ENCODE measurements at places on chromosomes 13 and 19.

DNA sequence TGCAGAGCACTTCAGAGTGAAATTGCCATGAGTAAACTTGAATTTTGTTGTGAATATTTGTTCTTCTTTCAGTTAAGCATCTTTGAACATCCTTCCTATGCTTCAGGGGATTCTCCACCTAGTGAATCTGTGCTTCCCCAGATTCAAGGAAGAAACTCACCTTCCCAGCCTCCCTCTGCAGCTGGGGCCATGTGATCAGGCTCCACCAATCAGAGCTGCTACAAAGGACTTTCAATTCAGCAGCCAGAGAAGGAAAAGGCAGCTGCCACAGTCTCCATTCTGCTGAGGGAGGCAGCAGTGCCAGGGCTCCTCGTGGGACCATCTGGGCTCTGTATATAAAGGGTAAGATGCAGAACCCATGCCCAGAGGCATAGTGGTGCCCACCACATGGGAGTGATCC is 89.7 kb upstream of the SIAH3 start:
- no peak for DNase-seq

DNA sequence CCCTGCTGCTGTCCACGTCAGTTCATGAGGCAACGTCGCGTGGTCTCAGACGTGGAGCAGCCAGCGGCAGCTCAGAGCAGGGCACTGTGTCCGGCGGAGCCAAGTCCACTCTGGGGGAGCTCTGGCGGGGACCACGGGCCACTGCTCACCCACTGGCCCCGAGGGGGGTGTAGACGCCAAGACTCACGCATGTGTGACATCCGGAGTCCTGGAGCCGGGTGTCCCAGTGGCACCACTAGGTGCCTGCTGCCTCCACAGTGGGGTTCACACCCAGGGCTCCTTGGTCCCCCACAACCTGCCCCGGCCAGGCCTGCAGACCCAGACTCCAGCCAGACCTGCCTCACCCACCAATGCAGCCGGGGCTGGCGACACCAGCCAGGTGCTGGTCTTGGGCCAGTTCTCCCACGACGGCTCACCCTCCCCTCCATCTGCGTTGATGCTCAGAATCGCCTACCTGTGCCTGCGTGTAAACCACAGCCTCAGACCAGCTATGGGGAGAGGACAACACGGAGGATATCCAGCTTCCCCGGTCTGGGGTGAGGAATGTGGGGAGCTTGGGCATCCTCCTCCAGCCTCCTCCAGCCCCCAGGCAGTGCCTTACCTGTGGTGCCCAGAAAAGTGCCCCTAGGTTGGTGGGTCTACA is 6.6 kb downstream of the FSTL3 start:
- no peak for DNase-seq

DNA sequence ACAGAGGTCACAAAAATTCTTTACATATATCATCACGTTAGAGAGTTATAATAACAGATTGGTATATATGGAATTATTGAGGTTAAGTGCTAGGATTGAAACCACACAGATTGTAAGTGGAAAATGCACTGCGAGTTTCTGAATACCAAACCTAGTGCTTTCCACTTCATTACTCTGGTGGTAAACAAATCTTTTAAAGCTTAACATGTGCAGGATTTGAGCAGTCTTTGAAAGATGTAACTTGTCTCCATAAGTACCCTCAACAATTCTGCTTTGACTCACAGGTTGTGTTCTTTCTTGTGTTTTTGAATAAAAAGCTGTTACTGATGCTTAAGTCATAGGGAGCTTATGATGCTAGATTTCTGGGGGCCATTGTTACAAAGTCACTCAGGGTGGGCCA is 314.7 kb upstream of the DACH1 start:
- no peak for DNase-seq

DNA sequence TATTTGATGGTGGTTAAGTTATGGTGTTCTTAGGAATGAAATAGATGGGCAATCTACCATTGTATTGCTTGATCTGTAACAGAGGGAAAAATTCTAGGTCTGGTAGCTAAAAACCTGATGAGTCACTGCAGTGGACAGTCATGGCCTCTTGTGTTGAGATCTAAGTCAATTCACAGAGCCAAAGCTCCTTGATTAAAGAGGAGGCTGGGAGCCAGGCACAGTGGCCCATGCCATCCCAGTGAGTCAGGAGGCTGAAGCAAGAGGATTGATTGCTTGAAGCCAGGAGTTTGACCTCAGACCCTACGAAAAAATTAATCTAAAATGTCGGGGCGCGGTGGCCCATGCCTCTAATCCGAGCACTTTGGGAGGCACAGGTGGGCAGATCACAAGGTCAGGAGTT is 67.1 kb upstream of the KPNA3 start:
- DNase-seq: no peak

- peak; percentile 50 for DNase-seq
Observed at GRCh38 chr19:2034729-2035589, 16.1 kb downstream of the MKNK2 start.

DNA sequence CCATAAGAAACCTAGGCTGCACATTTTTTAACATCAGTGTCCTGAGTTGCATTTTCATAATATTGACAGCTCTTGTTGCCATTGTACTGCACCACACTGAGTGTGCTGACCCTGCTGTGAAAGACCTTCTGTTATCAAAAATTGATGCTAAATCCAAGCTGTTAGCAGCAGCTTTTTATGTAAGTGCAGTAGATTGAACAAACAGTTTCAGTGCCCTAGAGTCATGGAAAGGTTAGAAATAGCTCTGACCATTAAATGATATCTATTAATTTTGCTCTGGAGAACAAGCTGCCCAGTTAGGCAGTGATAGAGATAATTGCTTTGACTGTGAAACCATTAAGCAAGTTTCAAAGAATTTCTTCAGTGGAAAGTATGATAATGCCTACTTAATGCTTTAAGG is 1289.2 kb upstream of the PCDH20 start:
- DNase-seq: peak; percentile 67

- DNase-seq: no peak
Observed at GRCh38 chr13:80726868-80727267, 385.9 kb upstream of the SPRY2 start.

- DNase-seq: peak; percentile 82
Observed at GRCh38 chr19:38304866-38305429, 897 bp downstream of the C19orf33 start.

GRCh38 chr13:22690756-22691155 is 490.0 kb upstream of the SGCG start:
- DNase-seq: no peak

DNA sequence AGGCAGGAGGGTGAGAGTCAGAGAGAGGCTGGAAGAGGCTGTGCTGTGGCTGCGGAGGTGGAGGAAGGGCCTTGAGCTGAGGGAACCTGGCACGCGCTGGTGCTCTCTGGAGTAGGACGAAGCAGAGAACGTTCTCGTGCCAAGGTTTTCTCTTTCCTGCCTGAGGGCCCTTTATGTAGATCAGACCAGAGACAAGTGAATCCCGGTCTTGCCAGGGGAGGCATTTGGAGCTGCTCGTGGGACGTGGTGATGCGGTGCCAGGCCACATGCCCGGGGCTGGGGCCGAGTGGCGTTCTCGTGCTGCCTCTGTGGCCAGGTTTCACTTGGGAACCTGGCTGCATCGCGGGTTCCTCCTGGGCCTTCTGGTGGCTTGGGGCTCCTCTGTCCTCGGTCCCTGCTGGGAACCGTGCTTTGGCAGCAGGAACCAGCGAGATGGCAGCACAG is 54.2 kb downstream of the KDM4B start:
- DNase-seq: no peak

GRCh38 chr19:13748169-13748828 is 16.0 kb upstream of the MRI1 start:
- DNase-seq: no peak

- no peak for DNase-seq
Observed at GRCh38 chr13:97809576-97809975, 143.9 kb upstream of the IPO5 start.

DNA sequence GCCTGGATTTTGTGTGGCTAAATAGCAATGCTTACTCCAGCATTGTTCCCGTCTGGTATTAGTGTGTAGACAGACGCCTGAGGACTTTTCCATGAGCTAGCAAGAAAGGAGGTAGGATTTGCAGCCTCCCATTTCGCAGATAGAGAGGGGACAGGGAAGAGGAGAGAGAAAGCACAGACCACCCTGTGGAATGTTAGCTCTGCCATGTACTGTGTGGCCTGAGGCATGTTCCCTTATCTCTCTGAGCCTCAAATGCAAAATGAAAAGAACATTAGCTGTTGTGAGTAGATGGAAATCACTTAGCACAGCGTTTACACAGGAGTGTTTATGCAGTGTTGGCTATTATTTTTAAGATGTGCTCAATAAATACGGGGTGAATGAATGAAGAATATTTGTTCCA is 45.5 kb downstream of the OLFM4 start:
- DNase-seq: no peak

- DNase-seq: peak; percentile 37
Observed at GRCh38 chr19:291006-291521, at the start of gene PLPP2. Gene PLPP2, minus strand, starts transcription at chr19:291403. Its CDS starts 67 bp downstream, at chr19:291336.

DNA sequence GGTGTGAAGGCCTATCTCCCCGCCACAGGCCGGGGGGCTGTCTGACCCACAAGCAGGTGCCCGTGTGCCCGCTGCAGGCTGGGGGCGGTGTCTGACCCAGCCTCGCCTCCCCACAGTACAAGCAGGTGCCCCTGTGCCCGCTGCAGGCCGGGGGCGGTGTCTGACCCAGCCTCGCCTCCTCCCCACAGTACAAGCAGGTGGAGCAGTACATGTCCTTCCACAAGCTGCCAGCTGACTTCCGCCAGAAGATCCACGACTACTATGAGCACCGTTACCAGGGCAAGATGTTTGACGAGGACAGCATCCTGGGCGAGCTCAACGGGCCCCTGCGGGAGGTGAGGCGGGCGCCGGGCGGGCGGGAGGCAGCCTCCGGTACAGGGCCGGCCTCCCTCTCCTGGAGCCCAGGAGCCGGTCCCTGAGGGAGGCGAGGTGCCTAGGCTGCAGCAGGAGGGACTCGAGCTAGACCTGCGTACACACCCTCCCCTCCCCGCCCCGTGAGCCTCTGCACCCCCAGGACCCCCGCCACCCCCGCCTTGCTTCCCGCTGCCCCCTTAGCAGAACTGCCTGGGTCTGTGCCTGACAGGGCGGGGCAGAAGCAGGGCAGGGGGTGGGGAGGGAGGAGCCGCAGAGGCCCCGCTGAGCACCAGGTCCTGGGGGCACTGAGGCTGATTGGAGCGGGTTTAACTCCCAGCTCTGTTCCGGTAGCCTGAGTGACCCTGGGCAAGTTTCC is 20.6 kb downstream of the HCN2 start:
- no peak for DNase-seq

GRCh38 chr19:49222011-49222410 is 64.4 kb downstream of the TRPM4 start:
- no peak for DNase-seq

GRCh38 chr13:84455143-84455905 is 573.0 kb upstream of the SLITRK1 start:
- no peak for DNase-seq

- DNase-seq: no peak
Observed at GRCh38 chr13:56752636-56753035, 388.1 kb upstream of the PRR20A start.

DNA sequence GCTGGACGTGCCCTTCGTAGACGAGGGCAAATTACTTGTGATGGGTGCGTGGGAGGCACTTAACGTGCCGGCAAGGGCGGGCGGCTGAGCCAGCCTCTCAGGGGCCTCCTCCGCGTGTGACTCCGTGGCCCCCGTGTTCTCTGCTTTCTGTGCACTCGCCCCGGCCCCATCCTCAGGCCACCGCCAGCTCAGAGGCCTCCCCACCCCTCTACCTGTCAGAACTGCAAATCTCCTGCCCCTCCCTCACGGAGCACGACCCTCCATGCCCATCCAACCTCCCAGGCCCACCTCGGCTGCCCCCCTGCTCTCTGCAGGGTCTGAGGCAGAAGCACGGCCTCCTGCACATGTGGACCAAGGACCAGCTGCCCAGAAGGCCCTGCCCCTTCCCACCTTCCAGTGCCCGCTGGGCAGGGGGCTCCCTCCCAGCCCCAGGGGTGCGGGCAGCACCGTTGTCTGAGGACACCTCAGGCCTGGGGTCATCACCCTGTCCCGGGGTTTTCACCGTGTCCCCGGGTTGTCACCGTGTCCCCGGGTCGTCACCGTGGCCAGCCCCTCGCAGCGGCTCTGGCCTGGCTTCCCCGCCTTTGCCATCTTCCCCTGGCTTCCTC is 44.5 kb downstream of the TMEM255B start:
- no peak for DNase-seq

DNA sequence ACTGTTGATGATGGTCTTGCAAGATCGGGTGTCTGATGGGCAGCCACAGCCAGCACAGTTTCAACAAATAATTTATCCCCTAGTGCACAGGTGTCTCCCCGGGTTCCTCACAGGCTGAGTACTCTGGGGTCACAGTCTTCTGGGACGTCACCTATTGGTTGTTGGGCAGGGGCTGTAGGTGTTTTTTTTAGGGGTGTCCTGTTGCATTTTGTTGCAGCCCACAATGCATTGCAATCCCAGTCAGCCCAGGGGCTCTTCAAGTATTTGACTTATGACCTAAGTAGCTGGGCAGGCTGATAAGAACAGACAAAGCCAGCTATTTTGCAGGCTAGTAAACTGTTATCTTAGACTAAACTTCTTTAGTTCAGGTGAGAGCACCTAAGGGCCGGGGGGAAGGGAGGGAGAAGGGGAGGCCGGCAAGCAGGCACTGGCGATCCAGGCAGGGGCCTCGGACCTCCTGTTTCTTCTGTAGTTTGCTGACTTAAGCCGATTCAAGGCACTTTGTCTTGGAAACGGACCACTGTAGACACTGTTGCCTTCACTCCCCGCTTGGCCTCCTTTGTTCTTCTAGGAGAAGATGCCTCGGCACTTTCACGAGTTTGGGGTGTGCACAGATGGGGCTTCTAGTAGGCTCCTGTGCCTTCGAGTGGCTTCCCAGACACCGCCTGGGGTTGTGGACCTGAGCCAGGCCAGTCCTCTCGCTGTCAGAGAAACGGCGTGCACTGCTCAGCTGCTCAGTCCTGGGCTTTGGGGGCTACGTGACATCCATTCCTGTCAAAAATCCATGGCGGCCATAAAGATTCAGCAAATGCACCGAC is 33.9 kb upstream of the GRTP1 start:
- no peak for DNase-seq

DNA sequence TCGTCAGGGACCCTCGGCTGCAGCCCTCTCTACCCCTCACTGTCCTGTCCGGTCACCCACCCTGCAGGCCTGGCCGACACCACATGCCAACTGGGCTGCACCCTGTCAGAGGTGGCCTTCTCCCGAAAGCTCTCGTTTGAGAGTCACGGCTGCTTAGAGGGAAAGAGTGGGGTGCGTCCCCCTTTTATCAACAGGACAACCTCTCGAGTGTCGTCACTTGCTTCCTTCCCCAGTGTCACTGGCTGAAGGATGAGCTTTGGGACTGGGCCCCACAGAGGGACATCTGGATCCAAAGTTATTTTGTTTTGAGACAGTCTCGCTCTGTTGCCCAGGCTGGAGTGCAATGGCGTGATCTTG is 28.5 kb downstream of the MAP2K2 start:
- no peak for DNase-seq

DNA sequence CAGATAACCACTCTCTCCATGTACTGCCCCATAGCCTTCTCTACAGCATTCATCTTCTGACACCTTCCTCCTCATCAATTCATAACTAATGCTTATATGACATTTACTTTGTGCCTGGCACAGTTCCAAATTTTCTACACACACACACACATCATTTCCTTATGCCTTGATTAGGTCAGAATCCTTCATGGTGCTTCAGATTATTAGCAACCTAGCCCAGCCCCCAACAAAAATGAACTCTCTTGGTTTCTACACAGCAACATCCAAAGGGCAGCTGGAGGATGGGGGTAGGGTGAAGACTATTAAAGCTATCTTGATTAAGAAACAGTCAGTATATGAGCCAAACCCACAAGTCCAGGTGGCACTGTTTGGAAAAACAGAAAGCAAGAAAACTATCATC is 3.7 kb downstream of the RUBCNL start:
- no peak for DNase-seq

GRCh38 chr19:6531163-6531955 is 533 bp downstream of the TNFSF9 start:
- no peak for DNase-seq

GRCh38 chr19:6677883-6678689 is 8.1 kb upstream of the TNFSF14 start:
- DNase-seq: peak; percentile 5

Measured in eye (tissue), 1 donor.